ENCODE measurements at places on chromosomes 7 and 10.

GRCh38 chr10:72513910-72514309 lies 112.0 kb downstream of the MICU1 start:
- no peak for DNase-seq

- no peak for DNase-seq
Observed at GRCh38 chr10:78905015-78905956, 163.5 kb upstream of the ZMIZ1 start.

- no peak for DNase-seq
Observed at GRCh38 chr10:72449941-72450441, 95.3 kb upstream of the DNAJB12 start.

- no peak for DNase-seq
Observed at GRCh38 chr7:24970676-24971075, 9.3 kb downstream of the OSBPL3 start.

- DNase-seq: no peak
Observed at GRCh38 chr10:98901441-98902110, 334.1 kb downstream of the HPSE2 start.

DNA sequence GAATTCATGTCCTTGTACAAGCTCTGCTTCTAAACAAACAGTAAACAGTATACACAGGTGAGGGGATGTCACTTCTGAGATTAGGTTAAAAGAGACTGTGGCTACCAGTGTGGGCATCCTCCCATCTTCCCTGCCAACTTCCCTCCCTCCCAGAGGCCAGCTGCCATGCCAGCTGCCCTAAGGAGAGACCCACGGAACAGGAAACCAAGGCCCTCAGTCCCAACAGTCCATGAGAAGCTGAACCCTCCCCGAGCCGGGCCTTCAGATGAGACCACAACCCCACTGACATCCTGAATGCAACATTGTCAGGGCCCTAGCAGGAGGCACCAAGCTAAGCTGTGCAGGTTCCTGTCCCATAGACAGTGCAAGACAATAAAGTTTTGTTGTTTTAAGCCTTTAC lies 106.1 kb downstream of the CTBP2 start:
- no peak for DNase-seq

Measured in neuronal stem cell (in vitro differentiated cells).